ENCODE measurements at places on chromosomes 5 and 9. TPM values are rescaled to one million over a fixed set of nuclear protein-coding genes. Genes with fewer than 3 reads are reported as not detected.

The WWC1 gene
- 79.0 TPM for total RNA-seq

The FANCG gene
- 50.4 TPM for total RNA-seq

The KIF3A gene
- 10.0 TPM for total RNA-seq

The RNF208 gene
- total RNA-seq = 2.0 TPM

The ITK gene
- not detected for total RNA-seq

The STKLD1 gene
- 1.4 TPM for total RNA-seq

The TMEM232 gene
- total RNA-seq = not detected

The SPATA31A3 gene
- total RNA-seq = not detected

The TMEFF1 gene
- 0.80 TPM for total RNA-seq

The CARTPT gene
- total RNA-seq = not detected

The DBH gene
- total RNA-seq = not detected

The WHRN gene
- 8.1 TPM for total RNA-seq

The ADRB2 gene
- 0.51 TPM for total RNA-seq

The FCN1 gene
- not detected for total RNA-seq

The ADAMTS16 gene
- 1.1 TPM for total RNA-seq

The PCDHB8 gene
- total RNA-seq = 0.25 TPM

The TLR4 gene
- total RNA-seq = 0.31 TPM

The PCDHB10 gene
- total RNA-seq = 0.06 TPM

The PARP8 gene
- total RNA-seq = 0.16 TPM

The PAX5 gene
- total RNA-seq = not detected

The MAMDC2 gene
- 0.40 TPM for total RNA-seq

The CDO1 gene
- not detected for total RNA-seq

The SYK gene
- total RNA-seq = 0.25 TPM

The SPATA31E1 gene
- not detected for total RNA-seq

The C1QTNF3 gene
- not detected for total RNA-seq

The GARIN3 gene
- not detected for total RNA-seq

The DRD1 gene
- total RNA-seq = 0.51 TPM

The CDK7 gene
- total RNA-seq = 74.0 TPM

The PCDHGC5 gene
- 0.02 TPM for total RNA-seq

The NFIB gene
- 10.1 TPM for total RNA-seq

The PCDH12 gene
- total RNA-seq = not detected

The ITGA2 gene
- total RNA-seq = 29.0 TPM

The PIP5K1B gene
- total RNA-seq = not detected

The PFN3 gene
- not detected for total RNA-seq

The PHF24 gene
- 0.21 TPM for total RNA-seq

The TMEM267 gene
- 8.5 TPM for total RNA-seq

The SETX gene
- 21.5 TPM for total RNA-seq

The DOCK2 gene
- total RNA-seq = 4.0 TPM

The GLRA1 gene
- total RNA-seq = not detected

The PLAC8L1 gene
- not detected for total RNA-seq

The SV2C gene
- not detected for total RNA-seq

The SLC6A19 gene
- total RNA-seq = not detected

The TAF1L gene
- not detected for total RNA-seq

The POLK gene
- total RNA-seq = 11.6 TPM

The GCNT4 gene
- total RNA-seq = 0.46 TPM

The OTULINL gene
- 6.5 TPM for total RNA-seq

The RGS7BP gene
- total RNA-seq = not detected

The FBXW5 gene
- 95.0 TPM for total RNA-seq

The CTNND2 gene
- not detected for total RNA-seq

The SCGB3A2 gene
- not detected for total RNA-seq

The PCDHB14 gene
- 0.08 TPM for total RNA-seq

Measured in A549 treated with RU486 at 1 μM for 4 hours (cell line).